ENCODE measurements at places on chromosomes 7 and 10.

DNA sequence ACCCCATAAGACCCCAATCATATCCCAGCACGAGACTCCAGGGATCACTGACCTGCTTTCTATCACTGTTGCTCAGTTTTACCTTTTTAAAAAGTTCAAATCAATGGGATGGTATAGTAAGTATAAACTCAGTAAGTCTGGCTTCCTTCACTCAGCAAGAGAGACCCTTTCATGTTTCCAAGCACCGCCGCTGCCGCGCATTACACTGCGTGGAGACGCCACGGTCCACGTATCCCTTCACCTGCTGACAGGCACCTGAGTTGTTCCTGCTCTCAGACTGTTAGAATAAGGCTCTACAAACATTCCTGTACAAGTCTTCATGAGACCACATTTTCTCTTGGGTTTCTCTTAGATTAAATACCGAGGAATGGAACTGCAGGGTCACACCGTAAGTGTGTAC, 28.3 kb downstream of the MAD1L1 start:
- DNase-seq, result no peak

- no peak for DNase-seq
Observed at GRCh38 chr10:7932301-7933036, 114.2 kb downstream of the TAF3 start.

GRCh38 chr10:33151344-33151864, 183.1 kb downstream of the NRP1 start:
- no peak for DNase-seq

GRCh38 chr7:36265680-36266079, 112.6 kb downstream of the EEPD1 start:
- DNase-seq, result no peak

- DNase-seq, result no peak
Observed at GRCh38 chr10:87593702-87594101, 66.0 kb upstream of the PAPSS2 start.

DNA sequence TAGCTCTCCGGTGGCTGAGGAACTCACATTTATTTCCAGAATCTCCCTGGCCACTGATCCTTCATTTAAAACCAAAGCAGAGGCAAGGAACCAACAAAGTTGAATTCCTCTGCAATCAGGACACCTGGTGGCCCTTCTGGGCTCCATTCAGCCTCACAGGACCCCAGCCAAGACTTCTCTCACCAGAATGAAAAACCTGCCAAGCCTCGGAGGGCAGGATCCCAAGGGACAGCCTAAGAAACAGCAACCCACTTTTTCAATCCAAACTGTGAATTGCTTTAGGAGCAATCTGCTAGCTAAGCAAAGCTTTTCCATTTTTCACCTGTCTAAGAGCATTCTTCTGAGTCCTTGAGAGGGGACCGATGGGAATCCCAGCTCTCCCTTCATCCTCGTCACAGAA, 34.6 kb downstream of the OAT start:
- no peak for DNase-seq

DNA sequence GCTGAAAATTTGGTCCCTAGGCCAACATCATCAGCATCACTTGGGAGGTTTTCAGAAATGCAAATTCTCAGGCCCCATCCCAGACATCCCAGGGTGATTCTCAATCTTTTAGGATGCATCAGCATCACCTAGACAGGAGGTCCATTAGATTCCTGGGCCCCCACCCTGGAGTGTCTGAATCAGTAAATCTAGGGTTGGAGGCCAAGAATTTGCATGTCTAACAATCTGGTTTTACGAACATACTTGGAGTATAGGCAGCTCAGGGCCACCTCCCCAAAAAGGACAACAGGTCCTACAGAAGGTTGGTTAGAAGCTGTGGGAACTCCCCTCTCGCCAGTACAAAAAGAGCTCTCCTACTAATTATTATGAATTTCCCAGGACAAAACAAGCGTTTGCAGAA, 15.5 kb downstream of the ZC3HAV1 start:
- no peak for DNase-seq

- DNase-seq, result no peak
Observed at GRCh38 chr7:13151978-13152377, 464.5 kb downstream of the ARL4A start.

- DNase-seq, result no peak
Observed at GRCh38 chr7:41689815-41690214, 13.1 kb downstream of the INHBA start.

- no peak for DNase-seq
Observed at GRCh38 chr10:35079763-35080162, 10.4 kb downstream of the CUL2 start.

DNA sequence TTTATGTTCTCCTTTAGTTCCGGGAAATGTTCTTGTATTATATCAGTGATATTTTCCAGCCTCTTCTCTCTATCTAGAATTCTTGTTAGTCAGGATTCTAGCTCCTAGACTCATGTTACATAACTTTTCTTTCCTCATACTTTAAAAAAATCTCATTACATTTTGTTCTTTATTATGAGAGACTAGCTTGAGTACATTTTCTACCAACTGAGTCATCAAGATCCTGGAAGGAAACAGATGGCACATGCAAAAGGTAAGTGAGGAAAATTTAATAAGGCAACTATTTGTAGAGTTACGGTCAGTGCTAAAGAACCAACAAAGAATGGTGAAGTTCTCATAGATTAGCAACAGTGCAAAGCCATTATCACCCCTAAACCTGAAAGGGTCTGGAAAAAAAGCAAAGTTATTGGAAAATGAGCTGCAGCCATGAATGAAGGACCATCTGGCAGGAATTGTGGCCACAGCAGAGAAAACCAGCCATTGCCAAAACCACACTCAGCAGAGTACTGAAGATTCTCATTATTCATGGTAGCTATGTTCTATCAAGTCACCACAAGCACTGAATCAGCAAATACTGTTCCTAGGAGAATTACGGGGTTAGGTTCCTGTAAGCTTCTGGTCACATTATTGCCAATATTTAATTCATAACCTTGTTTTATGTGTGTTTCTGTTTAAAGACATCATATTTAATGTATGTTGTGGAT, 98.3 kb upstream of the C7orf33 start:
- DNase-seq, result no peak

DNA sequence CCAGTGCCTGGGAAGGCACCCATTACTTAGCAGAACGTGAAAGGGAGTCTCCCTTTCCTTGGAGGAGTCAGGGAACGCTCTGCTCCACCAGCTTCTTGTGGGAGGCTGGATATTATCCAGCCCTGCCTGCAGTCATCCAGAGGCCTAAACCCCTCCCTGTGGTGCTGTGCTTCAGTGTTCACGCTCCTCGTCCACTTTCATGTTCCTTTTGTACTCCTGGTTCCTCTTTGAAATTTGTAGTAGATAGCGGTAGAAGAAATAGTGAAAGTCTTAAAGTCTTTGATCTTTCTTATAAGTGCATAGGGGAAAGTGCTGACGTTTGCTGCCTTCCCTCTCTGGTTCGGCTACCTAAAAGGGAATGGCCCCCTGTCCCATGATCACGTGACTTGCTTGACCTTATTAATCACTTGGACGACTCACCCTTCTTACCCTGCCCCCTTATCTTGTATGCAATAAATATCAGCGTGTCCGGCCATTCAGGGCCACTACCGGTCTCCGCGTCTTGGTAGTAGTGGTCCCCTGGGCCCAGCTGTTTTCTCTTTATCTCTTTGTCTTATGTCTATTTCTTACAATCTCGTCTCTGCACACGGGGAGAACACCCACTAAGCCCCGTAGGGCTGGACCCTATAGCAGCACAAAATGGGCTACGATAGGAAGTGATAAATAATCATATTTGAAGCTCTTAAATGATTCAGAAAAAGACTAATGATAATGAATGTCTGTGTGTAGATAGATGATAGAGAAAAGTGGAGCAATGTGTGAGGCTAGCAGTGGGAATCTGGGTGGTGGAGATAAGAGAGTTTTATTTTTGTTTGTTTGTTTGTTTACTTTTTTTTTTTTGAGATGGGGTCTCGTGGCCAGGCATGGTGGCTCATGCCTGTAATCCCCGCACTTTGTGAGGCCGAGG, 5.8 kb upstream of the ESYT2 start:
- no peak for DNase-seq

DNA sequence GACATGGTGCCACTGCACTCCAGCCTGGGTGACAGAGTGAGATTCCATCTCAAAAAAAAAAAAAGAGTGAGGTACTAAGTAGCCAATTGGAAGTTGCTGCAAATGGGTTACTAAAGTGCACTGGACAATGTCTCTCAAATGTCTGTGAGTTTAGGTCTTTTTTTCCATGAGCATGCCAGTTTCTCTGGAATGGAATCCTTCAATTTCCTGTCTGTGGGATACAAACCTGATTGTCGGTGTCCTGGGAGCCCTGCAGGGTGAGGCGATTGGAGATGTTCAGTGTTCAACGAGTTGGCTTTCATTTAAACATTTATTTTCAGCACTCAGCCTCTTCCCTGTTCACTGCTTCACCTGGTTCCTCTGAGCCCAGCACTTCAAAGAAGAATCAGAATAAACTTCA, 5.3 kb upstream of the CALD1 start:
- no peak for DNase-seq

DNA sequence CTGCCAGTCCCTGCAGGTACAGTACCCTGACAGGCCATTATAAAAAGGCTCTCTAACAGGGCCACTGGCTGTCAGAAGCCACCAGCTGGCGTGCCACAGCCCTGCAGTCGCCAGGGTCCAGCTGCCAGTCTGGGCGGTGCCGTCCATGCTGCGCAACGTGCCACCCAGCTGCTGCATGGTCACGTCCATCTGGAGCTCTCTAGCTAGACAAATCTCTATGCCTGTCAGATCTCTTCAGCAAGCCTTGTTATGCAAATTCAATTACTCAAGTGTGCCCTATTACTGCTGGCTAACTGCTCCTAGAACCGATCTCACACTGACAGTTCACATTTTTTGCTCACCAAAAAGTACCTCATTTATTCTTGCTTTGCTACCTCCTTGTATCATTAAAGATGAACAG, 75.9 kb downstream of the HIBADH start:
- no peak for DNase-seq

GRCh38 chr10:96720422-96721206, at the start of gene PIK3AP1:
PIK3AP1 (minus strand) TSS chr10:96720514; CDS start chr10:96720394, 120 bp downstream.
- DNase-seq, result no peak

All from HFF-Myc (cell line).